GOT3 (cell line): ENCODE measurements at places on chromosomes 1 and 21.

DNA sequence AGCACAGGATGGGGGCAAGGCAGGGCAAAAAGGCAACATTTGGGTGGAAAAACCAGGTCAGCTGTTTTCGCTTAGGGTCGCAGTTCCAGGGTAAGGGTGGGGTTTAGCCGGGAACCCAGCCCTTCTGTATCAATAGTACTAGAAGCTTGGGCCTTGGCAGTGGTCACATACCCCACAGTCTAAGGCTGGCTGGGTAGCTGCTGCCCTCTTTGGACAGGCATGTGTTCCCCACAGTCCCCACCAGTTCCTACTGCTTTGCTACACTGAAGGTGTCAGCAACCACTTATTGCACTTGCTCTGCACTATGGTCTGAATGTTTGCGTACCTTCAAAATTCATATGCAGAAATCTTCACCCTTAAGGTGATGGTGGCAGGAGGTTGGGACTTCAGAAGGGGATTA is 349.8 kb downstream of the LTN1 start:
- no peak for DNase-seq

- no peak for DNase-seq
Observed at GRCh38 chr1:182857212-182857611, 18.1 kb downstream of the DHX9 start.

DNA sequence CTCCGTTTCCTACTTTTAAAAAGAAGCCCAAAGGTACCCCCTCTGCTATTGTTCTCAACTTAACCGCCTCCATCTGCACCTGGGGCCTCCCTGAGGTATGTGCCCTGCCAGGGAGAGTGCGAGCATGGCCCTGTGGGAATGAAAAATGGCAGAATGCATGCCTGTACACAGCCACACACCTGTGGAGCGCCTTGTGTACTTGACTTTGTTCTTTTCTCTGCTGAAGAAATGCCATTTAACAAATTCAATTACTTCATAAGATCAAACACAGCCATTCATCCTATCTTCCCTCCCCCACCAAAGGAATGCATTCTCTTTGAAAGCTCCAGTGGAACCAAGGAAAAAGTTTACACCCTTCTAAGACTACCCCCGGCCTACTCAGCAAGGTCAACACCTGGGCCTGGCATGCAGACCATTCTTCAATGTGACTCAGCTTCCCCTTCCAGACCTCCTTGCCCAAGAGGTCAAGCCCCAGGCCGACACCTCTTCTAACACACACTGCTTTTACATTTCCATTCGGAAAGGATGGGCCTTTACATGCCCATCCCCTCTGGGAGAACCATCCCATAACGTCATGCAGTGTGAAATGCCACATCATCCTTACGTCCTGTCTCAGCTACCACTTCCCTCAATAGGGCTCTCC is 123.7 kb downstream of the SMYD2 start:
- DNase-seq: no peak

DNA sequence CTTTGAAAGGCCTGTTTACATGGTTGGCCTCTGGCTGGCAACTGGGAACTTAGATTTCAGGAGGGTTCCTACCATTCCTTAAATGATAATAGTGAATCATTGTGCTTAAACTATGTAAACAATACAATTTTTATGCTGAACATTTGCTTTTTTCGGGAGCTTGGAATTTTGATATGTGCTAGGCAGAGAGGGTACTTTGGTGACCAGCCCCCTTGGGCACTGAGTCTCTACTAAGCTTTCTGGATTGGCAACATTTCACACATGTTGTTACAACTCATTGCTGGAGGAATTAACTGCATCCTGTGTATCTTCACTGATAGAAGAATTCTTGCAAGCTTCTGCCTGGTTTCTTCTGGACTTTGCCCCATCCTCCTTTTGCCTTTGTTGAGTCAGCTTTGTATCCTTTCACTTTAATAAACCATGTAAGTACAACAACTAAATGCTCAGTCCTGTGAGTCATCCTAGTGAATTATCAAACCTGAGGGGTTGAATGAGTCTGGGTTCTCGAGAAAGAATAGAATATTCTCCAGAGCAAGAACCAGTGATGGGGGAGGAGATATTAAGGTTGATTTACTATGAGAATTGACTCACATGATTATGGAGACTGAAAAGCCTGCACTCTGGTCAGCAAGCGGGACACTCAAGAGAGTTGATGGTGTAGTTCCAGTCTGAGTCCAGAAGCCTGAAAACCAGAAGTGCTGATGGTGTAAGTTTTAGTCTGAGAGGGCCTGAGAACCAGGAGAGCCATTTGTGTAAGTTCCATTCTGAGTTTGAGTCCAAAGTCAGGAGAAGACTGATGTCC is 3.1 kb upstream of the SLC16A4 start:
- no peak for DNase-seq

GRCh38 chr1:16006552-16007485 is 2.8 kb downstream of the SRARP start:
- DNase-seq: no peak

GRCh38 chr1:191697556-191697955 is 460.7 kb upstream of the RGS18 start:
- no peak for DNase-seq

GRCh38 chr21:41411449-41412089 is 14.5 kb upstream of the MX1 start:
- no peak for DNase-seq

- no peak for DNase-seq
Observed at GRCh38 chr1:1926346-1926811, 7.3 kb upstream of the TMEM52 start.

DNA sequence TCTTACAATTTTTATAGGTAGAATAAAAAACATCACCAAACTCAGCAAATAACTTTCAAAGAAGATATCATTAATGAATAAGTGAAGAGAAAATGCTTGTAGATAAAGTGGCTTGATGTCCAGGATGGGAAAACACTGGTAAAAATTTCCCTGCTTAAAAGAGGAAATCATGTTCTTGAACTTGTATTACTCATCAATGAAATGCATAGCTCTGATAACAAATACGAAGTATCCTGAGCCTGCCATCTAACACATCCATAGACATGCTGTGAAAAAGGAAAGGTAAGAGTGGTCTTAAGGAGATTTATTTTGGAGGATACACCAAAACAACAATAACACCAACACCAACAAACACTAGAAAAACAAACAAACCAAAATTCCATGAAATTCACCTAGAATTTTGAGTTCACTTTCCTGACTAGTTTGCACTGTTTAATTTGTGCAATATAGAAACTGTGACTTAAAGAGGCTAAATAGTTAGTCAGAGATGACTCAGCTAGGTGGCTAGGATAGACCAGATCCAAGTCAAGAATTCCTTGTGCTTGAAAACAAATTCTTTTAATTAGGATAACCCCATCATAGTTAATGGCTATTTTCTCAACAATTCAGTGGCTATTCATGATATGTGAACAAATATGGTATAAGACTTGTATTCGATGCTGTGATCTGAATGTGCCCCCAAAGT is 179.8 kb upstream of the KCNK2 start:
- DNase-seq: no peak

- DNase-seq: no peak
Observed at GRCh38 chr1:119363162-119363561, 5.4 kb upstream of the HAO2 start.

- DNase-seq: no peak
Observed at GRCh38 chr1:174158767-174159251, 511 bp upstream of the RABGAP1L start.

DNA sequence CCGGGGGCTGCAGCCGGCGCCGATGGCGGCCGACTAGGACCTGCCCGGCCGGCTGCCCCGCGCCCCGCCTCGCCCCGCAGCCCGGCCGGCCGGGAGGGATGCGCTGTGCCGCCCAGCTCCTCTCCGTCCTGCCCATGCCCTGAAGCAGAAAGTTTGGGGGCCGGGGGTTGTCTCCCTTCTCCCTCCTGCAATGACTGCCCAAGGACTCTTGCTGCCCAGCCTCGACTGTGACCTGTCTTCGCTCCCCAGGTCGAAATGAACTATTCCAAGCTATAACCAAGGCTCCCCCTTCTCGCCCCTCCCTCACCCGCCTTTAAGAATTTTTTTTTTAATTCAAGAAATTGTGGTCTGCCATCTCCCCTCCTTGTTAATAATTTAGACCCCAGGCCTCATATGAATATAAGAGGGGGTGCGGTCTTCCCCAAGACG is 361 bp downstream of the TMCC2 start:
- DNase-seq: no peak

GRCh38 chr1:77349275-77349674 is 67.5 kb downstream of the AK5 start:
- DNase-seq: no peak

DNA sequence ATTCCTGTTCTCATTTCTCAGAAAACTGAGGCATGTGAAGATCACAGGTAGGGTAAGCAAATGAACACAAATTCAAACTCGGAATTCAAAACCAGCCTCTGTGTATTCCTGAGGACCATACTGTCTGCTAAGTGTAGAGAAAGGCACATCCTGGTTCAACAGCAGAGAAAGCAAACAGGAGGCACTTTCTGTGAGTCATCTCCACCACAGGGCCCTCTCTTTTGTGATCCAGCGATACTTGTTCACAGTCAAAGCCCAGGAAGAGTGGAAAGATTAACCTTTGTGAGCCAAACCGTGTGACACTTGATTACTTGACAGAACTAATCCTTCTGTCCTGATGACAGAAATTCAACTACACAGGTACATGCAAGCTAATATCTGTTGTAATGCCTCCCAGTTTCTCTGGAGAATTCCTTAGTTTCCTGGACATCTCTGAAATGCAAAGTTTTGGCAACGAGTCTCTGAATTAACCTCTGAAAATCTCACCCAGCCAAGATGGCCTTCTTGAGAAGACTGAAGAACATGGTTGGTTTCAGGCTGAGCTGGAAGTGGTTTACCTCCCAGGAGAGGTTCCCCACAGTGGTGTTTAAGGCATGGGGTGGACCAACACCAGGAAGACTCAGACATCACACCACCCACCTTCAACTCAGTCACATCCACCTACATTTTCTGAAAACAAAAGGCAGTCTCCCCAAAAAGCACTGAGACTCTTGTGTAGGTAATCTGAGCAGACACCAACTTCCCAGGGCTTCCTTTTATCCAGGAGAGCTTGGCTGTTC is 98.2 kb upstream of the ERG start:
- DNase-seq: no peak
